ENCODE measurements at places on chromosomes 12 and 14.
A peak's percentile ranks its signal among the peaks of the same experiment; 100 is the strongest.

GRCh38 chr12:53199700-53200099, 7.4 kb downstream of the ITGB7 start:
- no peak for DNase-seq

- DNase-seq = peak; percentile 18
These were observed 61.5 kb downstream of the LGMN start for GRCh38 chr14:92686900-92687427.

- DNase-seq = no peak
These were observed 950.6 kb downstream of the GALC start for GRCh38 chr14:87042354-87042753.

- no peak for DNase-seq
These were observed 51.6 kb upstream of the VRK1 start for GRCh38 chr14:96745500-96746051.

GRCh38 chr14:77549451-77549850, 50.8 kb upstream of the ISM2 start:
- DNase-seq = no peak

- no peak for DNase-seq
These were observed 2.5 kb downstream of the CDCA4 start for GRCh38 chr14:105018414-105018813.

DNA sequence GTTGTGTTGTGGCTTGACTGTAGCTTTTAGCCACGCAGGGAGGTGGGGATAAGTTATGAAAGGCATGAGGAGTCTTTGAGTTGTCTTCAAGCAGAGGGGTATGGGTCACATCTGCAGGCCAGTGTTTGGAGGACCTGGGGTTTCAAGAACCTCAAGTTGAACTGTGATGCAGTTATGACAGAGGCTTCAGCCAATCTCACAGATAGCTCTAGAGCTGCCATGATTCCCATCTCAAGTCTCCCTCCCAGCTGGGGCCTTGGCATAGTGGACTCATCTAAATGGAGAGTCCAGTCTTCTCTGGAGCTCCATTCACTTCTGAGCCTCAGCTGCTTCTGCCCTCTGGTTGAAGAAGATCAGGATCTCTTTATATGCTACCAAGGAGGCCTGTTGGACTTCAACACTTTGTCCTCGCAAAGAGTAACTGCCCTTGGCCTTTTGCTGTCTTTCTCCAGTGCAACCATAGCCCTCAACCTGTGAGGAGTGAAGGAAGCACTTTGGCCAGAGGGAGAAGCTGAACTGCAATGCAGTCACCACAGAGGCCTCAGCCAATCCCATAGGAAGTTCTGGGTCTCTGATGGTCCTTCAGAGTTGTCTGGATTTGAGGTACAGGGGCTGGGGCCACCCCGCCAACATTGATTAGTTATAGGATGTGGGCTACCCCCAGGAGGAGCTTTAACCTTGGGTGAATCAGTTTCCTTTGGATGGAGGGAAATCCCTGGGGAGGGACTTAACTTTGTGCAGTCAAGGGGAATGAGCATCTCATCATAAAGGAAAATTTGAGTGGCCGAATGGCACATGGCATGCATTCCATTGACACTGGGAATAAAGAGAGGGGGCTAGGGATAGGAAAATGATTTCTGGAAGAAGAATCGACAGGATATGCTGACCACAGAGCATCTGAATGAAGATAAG, 230.5 kb downstream of the PCNX1 start:
- no peak for DNase-seq

- DNase-seq = no peak
These were observed 6.0 kb downstream of the BTG1 start for GRCh38 chr12:92139634-92140150.

DNA sequence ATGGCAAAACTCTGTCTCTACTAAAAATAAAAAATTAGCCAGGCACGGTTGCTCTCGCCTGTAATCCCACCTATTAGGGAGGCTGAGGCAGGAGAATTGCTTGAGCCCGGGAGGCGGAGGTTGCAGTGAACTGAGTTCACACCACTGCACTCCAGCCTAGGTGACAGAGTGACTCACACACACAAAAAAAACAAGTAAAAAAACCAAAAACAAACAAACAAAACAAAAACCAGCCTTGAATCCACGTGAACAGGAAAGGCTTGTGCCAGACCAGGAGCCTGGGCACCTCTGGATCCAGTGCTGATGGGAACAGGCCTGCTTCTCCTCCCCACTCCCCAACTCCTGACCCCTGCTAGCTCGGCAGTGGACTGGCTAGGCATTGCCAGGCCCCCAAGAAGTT, 3.5 kb downstream of the FOXN4 start:
- no peak for DNase-seq

- no peak for DNase-seq
These were observed 81.5 kb downstream of the EPS8 start for GRCh38 chr12:15707516-15708199.

DNA sequence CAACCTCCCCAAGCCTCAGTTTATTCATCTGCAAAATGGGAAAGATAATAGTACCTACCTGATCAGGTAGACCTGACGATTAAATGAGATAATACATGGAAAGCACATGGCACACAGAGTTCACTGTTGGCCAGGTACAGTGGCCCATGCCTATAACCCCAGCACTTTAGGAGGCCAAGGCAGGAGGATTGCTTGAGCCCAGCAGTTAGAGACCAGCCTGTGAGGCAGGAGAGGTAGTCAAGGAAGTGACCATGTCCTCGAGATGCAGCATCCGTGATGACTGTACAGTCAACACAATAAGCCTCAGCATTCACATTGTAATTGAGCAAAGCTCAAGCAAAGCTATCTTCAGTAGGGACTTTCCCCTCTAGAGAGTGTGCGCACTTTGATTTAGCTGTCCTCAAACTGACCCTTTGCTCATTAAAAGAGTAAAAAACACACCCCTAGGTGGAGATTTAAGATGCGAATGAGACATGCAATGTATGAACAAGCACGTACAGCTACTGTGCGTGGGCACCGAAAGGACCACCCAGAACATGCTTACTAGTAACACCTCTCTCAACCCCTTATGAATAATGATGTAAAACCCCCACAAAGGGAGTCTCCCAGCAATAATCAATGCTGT, 9.9 kb downstream of the ISCU start:
- no peak for DNase-seq

GRCh38 chr14:100823413-100824080, 2.4 kb upstream of the MEG3 start:
- DNase-seq = no peak

DNA sequence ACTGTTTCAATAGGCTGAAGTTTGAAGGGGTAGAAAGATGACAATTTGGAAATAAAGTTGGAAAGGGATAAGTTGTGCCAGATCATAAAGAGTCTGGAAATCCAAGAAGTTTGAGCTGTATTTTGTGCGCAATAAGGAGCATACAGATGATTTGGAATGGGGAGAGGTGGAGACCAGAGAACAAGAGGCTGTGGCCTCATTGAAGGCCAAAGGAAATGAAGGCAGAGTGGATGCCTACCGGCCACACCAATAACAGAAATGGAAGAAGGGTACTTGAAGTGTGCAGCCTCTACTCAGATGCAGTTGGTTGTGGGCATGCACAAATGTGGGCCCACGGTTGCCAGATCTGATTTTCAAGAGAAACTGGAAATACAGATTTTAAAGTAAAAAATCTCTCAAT, 2.4 kb downstream of the IFT81 start:
- no peak for DNase-seq

DNA sequence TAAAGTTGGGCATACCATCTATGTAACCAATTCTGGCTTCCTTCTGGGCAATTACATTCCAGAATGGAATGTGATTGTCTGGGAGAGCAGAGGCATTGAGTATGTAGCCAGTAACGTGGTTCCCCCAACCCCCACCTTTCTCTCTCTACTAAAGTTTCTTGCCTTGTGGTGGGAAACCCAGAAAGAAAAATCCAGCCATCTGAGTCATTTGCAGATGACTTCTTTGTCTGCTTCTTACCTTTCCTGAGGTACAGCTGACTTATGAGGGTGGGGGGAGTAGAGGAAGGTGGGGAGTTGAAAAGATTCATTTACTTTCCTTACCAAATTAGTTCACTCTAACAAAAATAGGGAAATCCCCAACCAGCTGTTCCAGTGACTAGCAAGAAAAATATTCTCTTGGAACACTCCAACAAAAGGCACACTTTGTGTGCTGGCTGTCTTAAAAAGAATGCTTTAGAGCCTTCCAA, 112.1 kb upstream of the FRMD6 start:
- DNase-seq = no peak

- DNase-seq = no peak
These were observed 13.5 kb downstream of the KMT5A start for GRCh38 chr12:123397400-123397799.

DNA sequence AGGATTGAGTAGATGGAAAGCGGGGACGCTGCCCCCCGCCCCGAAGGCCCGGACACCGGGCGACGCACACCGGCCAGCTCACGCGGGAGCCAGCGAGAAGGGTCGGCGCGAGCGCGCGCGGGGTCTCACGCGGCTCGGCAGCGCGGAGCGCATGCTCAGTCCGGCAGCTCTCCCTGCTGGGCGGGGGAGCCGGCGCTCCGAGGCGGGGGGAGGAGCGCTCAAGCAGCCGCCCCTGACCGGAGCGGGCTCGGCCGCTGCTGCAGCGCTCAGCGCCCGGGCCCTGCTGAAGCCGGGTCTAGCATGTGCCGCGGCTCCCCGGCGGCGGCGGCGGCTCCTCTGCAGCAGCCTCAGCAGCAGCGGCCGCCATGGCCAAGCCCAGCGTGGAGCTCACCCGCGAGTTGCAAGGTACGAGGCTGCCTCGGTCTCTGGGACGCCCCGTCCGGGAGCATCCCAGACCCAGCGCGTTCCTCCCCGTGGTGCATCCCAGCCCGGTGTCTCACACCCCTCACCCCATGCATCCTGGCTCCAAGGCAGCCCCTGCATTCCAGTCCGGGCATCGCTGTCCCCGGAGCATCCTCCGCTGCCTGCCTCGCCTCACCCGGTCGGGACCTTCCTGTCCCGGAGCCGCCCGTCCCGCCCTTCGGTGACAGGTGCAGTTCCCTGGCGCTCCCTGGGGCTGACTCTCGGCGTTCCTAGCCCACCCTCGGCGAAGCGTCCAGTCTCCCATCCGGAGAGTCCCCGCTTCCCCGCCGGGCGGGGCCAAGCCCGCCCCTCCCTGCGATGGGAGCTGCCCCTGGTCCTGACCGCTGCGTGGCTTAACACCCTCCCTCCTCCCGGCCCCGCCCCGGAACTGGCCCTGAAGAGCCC, at the start of gene CARMIL3:
Gene CARMIL3 (plus strand): TSS at position 221 of the 867 bp plus-strand sequence. CDS start 145 bp downstream, at position 366.
- DNase-seq = peak; percentile 48

- DNase-seq = peak; percentile 61
These were observed at the start of gene TAPBPL for GRCh38 chr12:6451348-6452244. TAPBPL (plus strand) TSS chr12:6452042; CDS start chr12:6452249, 207 bp downstream.

All from stimulated activated CD4-positive, alpha-beta T cell treated with anti-CD3 and anti-CD28 coated beads, Interleukin-15, amount 100 ng/mL, for 1 hour (primary cell).